ENCODE measurements at places on chromosomes 7 and 10.
A peak's percentile ranks its signal among the peaks of the same experiment; 100 is the strongest.

DNA sequence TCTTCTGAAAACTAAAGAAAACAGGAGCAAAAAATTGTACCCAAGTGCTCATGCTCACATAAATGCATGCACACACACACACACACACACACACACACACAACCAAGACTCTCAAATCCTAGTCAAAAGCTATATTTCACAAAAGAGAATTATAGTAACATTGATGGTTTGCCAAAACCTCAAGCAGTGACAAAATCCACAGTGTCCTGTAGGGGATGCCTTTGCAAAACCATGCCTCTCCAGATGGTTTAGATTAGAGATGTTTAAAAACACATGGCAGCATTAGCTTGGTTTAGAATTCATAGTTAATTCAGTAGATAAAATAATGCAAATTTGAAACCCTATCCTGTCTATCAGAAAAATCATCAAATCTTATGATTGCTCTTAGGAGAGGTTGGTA, 232.2 kb downstream of the DYNC1I1 start:
- no peak for DNase-seq

DNA sequence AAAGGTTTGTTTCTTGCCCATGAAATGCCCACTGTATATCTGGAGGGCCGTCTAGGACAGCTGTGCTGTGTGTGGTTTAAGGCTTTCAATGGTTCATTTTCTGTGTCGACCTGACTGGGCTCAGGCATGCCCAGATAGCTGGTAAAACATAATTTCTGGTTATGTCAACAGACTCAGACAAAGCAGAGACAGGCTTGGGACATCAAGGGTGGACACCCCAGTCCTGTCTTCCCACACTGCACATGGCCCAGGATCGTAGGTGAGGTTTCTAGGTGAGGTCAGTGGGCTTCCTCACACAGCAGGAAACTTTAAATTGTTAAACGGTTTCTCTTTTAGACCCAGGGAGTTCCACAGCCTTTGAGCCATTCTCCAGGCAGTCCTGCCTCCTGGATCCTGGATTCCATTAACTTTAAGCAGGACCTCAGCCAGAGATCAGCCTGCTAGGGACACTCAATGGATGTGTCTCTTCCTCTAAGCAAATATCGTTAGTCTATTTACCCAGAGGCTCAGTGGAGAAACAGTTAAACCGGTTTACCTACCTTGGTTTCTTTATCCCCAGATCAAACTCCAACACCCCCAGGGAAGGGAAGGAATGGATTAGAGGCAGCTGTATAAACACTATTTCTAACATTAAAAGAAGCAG, 66.4 kb downstream of the ST8SIA6 start:
- no peak for DNase-seq

DNA sequence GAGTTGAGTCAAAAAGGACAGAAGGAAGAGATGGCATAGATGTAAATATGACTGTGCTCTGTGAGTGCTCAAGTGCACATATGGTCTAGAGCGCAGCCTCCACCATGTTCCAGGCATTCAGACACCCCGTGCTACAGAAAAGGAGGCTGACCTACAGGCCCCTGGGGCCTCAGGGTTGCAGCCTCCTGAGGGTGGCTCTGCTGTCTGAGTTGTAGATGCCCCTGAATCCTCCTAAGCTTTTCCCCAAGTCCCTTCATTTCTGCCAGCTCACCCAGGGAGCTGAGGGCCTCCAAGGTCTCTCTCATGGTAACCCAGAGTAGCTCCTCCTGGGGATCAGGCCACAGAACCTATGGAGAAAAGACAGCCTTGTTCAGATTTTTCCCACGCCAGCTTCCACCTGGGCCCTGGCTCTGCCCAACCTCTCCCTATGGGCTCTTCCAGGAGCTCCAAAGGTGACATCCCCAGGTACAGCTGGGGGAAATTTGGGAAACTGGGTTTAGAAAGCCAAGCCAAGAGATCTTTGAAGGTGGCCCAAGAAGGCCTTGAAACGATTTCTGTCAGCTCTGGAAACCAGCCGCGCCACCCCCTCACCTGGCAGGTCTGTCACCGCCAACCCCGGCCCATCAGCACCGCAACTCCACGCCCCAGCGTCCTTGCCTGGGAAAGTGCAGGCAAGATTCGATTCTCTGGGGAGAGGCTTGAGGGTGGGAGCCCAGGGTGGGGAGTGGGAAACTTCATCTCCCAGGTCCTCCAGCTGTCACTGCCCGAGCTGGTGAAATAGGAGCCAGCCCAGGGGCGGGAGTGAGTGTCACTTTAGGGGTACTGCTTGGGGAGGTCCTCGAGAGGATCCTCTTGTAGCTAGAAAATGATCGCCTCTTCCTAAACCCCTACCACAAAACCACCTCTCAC, 2.4 kb downstream of the ZNF467 start:
- no peak for DNase-seq

- DNase-seq = no peak
Measured at GRCh38 chr7:149723082-149723767, 50.2 kb downstream of the ZNF467 start.

DNA sequence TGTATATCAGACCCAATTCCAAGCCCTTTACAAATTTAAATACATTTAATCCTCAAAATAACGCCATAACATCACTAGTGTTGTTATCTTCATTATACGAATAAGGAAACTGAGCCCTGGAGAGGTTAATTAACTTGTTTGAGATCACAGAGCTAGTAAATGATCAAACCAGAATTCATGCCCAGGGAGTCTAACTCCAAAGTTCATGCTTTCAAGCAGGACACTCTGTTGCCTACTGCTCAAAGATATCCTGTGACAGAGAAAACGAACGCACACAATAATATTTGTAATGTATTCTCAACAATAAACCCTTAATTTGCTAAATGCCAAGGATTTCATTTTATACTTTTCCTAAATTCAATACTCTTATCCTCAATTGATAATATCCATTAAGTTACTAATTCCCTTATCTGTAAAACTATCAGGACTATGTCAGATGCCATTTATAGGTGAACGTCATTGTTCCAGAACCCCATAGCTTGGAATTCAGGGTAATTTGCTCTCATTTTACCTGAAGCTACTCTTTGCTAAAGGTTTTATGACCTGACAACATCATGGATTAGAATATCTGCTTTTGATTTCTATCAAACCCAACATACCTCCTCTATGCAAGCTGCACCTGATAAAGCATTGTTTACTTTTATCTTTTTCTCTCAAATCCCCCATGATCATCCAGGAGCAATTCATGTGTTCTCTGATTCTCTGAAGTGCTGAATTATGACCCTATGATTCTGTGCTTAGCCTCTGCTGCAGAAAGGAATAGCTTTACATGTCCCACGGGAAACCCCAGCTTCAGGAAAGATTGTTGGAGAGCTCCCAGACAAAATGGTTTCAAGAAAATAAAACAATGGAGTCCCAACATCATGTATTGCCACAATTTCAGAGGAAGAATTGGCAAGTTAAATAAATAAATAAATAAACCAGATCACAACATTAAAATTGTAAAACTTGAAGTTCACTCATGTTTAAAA, 150.2 kb upstream of the CDK1 start:
- DNase-seq = no peak

GRCh38 chr10:119542988-119543813, 682 bp upstream of the RGS10 start:
- no peak for DNase-seq

GRCh38 chr7:22681852-22682657, 44.9 kb upstream of the IL6 start:
- no peak for DNase-seq

- DNase-seq = no peak
Measured at GRCh38 chr10:78616125-78616695, 452.6 kb upstream of the ZMIZ1 start.

DNA sequence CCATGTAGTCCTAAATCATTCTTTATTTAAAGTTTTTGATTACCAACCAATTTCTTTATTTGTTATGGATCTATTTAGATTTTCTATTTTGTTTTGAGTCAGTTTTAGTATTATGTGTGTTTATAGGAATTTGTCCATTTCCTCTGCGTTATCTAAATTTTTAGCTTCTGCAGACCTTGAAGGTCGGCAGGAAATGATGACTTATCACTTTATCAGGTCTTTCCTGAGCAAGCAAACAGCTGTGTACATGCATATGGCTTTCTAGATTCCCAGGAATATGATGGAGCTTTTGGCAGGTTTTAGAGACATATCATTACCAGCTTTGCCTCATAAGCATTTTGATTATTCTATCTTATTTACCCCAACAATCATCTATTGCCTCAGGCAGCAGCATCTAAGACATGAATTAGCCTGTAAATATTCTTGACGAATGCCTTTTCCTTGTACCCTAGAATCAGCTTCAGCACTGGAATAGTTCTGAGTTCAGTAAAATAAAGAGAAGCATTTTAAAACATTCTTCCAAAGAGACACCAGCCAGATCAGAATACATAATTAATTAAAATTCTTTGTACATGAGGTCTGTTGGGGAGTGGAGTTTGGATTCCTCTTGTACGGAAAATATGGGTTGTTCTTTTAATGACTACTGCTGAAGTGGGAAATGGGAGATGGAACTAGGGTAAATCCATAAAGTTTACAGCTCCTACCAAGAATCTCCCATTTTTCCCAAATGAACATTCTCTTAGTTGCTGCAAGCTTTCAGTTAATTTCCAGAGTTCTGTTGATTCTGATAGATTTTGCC, 408.8 kb upstream of the SEMA3C start:
- DNase-seq = no peak

- DNase-seq = no peak
Measured at GRCh38 chr10:62690703-62691102, 113.8 kb upstream of the ADO start.

GRCh38 chr7:52184006-52184703, 851.3 kb upstream of the POM121L12 start:
- DNase-seq = no peak

- no peak for DNase-seq
Measured at GRCh38 chr7:69208276-69208675, 390.0 kb upstream of the AUTS2 start.

GRCh38 chr7:43592326-43592725, 9.4 kb downstream of the STK17A start:
- no peak for DNase-seq

- peak; percentile 76 for DNase-seq
Measured at GRCh38 chr10:113520690-113521474, 32.0 kb upstream of the HABP2 start.

Measured in right atrium auricular region (tissue), 2 donors.